Suprapubic skin (tissue), 4 donors: ENCODE measurements at places on chromosomes 11 and 22.
A peak's percentile ranks its signal among the peaks of the same experiment; 100 is the strongest.

DNA sequence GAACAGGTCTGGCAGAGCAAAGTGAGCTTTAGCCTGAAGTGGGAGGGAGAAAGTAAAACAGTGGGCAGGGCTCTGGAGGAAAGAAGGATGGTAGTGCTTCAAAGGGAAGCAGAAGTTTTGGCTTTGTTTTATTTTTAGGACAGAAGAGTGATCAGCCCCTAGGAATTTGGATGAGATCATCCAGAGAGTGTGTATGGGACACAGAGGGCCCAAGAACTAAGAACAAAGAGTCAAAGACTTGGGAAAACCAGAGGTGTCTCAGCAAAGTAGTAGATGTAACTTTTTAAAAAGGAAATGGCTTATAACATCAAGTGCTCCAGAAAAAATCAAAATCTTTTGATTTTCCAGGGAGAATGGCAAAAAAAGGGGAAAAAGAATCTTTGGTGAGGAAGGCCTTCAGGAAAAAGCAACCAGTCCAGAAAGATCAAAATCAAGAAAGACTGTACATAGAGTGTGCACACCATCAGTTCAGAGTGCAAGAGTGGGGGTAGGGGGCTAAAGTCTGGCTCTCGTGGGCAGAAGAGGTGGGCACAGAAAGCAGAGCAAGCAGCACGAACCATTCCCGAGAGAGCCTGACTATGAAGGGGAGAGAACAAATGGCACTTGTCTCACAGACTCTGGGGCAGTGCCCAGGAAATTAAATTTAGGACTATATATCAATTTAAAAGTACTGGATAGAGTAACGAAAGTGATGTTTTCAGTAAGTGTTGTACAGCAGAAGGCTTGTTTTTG is 30.0 kb downstream of the MAPK1 start:
- DNase-seq = no peak

DNA sequence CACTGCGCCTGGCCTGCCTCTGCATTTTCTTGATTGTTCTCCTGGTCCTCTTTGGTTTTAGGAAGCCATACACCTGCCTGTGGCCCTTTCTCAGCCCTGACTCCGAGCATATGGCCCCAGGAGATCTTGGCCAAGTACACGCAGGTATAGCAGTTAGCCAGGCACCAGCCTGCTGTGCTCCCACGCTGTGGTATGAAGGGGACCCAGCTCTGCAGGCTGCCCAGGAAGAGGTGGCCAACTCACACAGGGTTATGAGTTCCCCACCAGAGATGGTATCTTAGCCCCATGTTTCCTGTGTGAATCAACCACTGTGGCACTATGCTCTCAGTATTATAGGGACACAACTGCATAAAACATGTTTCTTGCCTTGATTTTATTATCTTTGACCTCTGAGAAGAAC is 31.1 kb downstream of the SGSM3 start:
- DNase-seq = no peak

DNA sequence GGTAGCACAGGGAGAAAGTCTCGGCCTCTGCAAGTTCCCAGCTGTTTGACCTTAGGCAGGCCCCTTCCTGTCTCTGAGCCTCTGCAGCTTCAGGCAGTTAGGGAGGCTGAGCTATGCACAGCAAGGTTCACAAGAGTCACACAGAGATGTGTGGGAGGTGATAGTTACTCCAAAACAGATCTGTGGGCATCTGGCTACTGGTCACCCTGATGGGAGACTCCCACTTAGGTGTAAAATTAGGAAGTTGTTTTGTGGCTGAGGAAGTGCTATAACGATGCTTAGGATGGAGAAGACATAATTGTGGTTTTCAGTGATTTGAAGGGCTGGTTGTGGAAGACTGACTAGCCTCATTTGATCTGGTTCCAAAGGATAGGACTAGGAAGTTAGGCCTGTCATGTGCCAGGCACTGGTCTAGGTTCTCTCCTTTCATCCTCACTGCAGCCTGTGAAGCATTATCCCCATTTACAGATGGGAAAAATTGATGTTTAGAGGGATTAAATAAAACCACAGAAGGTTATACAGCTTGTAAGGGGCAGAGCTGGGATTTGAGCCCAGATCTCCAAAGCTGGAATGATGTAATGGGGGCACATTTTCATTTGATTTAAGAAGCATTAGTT is 13.5 kb downstream of the ACO2 start:
- DNase-seq = no peak

- no peak for DNase-seq
These were observed 21.1 kb downstream of the PRR14L start for GRCh38 chr22:31728857-31729256.

DNA sequence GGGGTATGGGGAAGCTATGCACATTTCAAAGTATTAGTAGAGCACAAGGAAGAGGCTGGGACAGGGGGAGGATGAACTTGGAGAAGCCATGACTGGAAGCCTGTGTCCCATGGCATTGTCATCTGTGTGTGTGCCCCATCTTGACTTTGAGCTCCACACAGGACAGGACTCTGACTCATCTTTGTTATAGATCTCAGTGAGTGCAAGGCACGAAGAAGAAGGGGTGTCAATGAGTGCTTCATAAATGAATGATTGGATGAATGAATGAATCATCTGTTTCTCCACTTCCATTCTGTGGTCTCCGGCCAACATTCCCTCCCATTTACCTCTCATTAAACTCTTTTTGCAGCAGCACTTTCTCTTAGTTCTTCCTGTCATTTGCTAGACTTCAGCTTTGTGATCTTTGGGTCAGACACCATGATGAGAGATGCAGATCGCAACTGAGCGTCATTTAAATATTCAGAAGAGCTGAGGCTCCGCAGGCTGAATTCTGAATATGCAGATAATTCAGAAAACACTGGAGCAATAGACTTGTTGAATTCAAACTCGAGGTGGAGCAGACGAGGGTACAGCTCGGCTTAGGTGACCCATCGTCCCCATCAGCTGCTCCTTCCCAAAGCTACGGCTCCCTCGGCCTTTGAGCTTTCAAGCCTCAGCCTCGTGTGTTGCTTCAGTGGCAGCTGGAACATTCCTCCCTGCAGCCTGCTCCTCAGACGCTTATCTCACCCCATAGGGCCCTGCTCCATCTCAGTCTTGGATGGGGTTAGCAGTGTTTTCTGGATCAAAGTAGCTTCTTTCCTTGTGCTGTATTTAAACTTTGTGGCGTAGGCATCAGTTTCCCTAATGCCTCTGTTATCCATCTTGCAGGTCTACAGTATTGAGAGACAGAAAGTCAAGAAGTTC is 30.8 kb downstream of the APOL3 start:
- DNase-seq = no peak

GRCh38 chr11:116468699-116469098 is 304.1 kb downstream of the BUD13 start:
- no peak for DNase-seq

DNA sequence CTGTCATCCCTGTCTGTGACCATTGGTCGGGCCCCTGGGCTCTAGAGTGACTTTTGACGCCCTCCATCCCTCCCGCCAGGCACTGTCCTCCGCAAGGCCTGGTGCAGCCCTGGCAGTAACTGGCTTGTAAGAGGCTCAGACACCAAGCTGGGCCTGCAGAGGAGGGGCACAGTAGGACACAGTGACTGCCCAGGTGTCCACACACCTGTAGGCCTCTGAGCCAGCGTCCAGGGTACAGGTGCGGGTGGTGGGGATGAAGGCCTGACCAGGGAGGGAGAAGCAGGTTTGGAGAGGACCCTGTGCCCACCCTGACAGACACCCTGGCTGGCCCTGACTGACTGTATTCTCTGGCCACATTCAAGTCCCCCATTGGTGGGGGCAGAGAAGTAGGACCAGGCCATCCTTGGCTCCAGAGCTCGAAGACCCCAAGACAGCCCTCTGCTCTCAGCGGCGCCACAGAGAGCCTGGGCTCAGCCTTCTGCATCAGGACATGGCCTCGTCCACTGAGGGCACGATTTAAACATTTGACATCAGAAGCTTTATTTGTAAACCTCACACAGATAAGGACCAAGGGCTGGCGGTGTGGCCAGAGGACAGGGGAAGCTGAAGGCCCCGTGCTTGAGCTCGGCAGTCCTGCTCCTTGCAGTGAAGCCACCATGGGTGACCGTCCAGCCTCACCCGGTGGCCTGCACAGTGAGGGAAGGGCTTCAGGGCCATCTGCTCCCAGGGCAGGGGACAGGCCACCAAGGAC is 31.4 kb downstream of the PPIL2 start:
- DNase-seq = no peak

DNA sequence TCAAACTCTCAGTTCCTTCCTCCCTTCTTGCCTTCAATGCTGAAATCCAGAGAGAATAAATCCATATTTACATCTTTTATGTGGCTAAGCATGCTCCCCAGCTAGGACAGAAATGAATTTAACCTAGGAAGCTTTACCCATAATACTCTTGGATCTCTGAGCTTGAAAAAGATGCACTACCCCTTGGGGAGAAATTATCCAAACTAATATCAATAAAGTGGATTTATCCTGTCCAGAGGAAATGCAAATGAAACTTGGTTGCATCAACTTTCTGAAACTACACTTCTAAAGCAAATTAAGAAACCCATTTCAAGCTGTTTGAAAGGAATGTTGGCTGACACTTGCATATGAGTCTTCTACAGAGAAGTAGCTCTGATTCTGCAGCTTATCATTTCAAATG is 347.9 kb downstream of the TTC28 start:
- DNase-seq = no peak

- no peak for DNase-seq
These were observed 3.0 kb upstream of the CHRNA10 start for GRCh38 chr11:3674189-3674588.

- DNase-seq = no peak
These were observed 10.4 kb downstream of the JAM3 start for GRCh38 chr11:134079317-134079716.

GRCh38 chr22:29306175-29306834 is at the start of gene GAS2L1:
GAS2L1 (plus strand) TSS chr22:29306650; CDS start chr22:29308106, 1,456 bp downstream.
- DNase-seq = no peak

- no peak for DNase-seq
These were observed 14.2 kb upstream of the ISX start for GRCh38 chr22:35051791-35052190.

GRCh38 chr22:45626198-45626651 is 45.4 kb upstream of the ATXN10 start:
- no peak for DNase-seq

GRCh38 chr11:111654601-111655000 is 52.4 kb downstream of the SIK2 start:
- DNase-seq = no peak

DNA sequence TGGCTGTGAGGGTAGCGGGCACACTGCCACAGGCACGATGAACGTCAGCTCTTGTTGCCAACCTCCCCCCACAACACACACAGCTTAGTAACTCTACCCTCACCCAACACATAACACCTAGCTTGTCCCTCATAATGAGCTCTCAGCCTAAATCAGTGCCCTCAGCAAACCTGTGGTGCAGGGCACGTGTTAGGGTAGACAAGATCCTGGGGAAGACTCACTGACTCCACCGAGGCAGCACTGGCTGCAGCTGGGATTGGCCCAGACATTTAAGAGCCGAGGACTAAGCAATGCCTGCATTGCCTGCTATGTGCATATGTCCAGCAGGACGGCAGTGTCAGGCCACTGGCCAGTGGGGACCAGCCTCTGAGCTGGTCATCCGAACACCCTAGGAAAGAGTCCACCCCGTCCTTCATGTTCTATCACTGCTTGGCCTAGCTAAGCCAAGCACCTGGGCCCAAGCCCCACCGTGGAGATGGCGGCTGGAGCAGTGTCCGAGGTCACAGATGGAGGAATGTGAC is 32.9 kb upstream of the TRIM29 start:
- DNase-seq = peak; percentile 50

DNA sequence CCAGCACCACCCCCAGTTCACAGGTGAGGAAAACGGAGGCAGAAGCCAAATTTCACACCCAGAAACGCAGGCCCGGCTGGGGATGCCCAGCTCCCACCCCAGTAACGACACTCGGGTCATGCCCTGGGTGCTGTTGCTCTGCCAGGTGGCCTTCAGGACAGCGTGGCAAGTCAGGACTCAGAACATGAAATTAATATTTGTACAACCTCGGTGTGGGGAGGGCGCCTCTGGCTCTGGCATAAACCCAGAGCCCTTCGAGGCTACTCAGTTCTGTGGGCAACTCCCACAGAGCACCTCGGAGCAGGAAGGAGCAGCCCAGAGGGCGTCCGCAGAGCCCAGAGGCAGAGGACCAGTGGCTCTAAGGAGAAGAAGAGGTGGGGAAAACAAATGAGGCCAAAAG is 71.6 kb downstream of the CELSR1 start:
- no peak for DNase-seq

DNA sequence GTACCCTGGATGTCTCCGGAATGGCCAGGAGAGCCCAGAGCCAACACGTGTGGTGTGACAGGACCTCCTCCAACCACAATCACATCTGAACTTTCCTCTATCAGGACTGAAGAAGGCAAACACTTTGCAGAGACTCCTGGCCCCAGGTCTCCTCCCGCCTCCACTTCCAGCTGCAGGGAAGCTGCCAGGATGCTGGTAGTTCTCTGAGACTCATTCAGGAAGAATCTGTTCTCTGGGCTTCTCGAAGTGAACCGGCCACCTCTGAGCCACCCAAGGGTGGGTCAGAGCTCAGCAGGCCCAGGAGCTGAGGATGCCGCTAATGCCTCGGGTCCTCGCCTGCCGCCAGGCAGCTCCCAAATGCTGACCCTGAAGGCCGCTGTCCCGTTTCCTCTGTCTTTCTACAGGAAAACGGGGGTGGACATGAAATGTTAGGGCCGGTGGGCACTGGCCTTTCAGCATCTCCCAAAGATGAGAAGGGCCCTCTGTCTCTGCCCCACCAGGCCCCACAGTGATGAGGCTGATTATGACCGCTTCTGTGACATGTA is 789.9 kb downstream of the BRD1 start:
- DNase-seq = no peak

DNA sequence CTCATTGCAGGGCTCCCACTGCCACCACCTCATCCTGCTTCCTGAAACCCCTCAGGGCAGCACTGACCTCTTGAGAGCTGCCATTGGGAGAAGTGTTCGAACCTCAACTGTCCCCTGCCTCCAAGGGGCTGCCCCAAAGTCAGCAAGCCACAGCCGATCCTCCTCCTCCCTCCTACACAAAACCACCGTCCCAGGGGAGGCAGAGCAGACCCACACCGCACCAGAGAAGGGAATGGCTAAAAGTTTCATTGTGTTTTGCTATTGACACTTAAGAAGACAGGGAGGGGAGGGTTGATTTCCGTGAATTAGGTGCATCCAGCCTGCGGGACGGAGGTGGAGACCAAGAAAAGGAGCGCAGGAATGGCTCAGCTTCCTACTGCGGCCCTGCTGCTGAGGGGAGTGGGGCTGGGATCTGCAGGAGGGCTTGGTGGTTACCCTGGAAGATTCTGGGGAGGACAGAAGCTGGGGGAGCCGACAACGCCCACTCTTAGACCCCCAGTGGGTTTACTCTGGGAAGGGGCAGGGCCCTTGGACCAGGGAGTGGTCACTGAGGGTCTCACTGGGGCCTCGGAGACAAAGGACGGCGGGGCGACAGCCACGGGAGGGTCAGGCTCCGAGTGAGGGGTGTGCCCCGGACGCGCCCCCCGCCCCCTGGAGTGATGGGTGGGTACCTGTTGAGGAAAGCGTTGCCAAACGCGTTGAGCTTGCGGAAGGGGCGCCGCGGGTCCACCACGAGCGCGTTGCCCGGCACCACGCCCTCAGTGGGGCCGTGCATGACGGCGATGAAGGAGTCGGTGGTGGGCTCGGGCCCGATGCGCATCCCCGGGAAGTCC is 815 bp downstream of the EHD1 start:
- no peak for DNase-seq

DNA sequence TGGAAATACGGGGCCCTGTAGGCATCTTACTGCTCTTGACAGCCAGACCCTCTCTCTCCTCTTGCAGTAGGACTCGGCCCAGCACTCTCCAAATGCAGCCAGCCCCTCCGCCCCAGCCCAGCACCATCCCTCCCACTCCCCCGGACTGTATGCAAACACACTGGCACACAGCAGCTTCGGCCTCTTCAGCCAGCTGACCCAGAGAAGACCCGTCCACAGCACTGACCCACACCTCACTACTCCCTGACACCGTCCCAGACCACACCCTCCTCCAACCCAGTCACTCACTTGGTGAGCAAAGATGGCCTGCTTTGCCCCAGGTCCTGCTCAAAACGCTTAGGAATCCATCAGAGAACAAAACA is 164.6 kb downstream of the IGLL1 start:
- DNase-seq = no peak
